Smooth muscle cell of the umbilical artery (primary cell): ENCODE measurements at places on chromosomes 5 and 9. TPM values are rescaled to one million over a fixed set of nuclear protein-coding genes. Genes with fewer than 3 reads are reported as not detected.

Gene ADRB2
- 0.18 and 0.30 TPM in 2 replicates for total RNA-seq

Gene PHF24
- 0.05 and 0.30 TPM in 2 replicates for total RNA-seq

Gene PARP8
- total RNA-seq = 20.7 and 22.3 TPM in 2 replicates

Gene TXNDC8
- total RNA-seq = not detected in 2 replicates

Gene OR1Q1
- not detected in 2 replicates for total RNA-seq

Gene TEX53
- total RNA-seq = not detected in 2 replicates

Gene SLC6A7
- total RNA-seq = not detected in 2 replicates

Gene SLC1A3
- 5.3 and 14.3 TPM in 2 replicates for total RNA-seq

Gene AGXT2
- not detected in 2 replicates for total RNA-seq

Gene SYNPO
- 15.4 and 19.0 TPM in 2 replicates for total RNA-seq
